ENCODE measurements at places on chromosomes 7 and 10. TPM values are rescaled to one million over a fixed set of nuclear protein-coding genes. Genes with fewer than 3 reads are reported as not detected.

DNA sequence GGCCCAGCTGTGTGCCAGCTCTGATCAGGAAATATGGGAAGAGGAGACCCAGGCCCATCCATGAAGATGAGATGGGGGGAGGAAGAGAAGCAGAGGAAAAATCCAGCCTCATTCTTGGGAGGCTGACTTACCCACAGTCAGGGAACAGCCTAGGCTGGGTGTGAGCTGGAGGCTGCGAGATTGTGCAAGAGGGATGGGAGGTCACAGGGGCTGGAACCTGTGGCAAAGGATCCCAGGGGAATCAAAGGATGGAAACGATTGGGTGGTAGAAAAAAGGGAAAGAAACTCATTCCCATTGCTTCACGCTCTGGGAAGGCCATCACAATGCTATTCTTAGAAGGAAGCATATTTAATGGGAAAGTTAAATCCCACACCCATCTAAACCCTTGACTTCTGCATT is 26.7 kb upstream of the CRHR2 start:
- DNase-seq = no peak

GRCh38 chr7:1065585-1066241 is 21.4 kb downstream of the GPR146 start:
- peak; percentile 85 for DNase-seq

DNA sequence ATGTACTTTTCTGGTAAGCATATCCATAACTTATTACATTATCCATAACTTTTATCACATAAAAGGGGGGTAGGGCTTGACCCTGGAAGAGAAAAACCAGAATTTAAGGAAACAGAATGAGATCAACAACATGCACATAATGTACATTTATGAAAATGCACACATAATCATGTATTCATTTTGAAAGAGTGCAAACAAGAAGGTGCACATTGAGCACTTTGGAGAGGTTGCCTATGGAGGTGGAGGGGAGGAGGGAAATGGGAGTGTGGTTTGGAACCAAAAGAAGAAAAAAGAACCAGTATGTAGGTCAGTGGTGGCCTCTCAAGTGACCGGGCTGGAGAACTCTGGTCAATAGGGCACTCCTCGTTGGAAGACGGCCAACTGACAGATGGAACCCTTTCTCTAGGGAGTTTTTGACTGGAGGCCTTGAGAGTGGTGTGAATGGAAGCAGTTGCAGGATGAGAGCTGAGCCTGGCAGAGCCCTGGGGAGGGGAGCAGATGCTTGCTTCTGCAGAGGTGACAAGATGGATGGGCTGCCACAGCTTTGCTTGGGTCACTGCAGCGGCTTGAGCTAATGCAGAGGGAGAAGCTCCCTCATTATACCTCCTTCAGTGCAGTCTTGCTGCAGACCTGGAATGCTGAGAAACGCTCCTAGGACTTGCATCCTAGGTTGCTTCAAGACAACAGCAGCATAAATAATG is 192.7 kb downstream of the SEC23IP start:
- no peak for DNase-seq

DNA sequence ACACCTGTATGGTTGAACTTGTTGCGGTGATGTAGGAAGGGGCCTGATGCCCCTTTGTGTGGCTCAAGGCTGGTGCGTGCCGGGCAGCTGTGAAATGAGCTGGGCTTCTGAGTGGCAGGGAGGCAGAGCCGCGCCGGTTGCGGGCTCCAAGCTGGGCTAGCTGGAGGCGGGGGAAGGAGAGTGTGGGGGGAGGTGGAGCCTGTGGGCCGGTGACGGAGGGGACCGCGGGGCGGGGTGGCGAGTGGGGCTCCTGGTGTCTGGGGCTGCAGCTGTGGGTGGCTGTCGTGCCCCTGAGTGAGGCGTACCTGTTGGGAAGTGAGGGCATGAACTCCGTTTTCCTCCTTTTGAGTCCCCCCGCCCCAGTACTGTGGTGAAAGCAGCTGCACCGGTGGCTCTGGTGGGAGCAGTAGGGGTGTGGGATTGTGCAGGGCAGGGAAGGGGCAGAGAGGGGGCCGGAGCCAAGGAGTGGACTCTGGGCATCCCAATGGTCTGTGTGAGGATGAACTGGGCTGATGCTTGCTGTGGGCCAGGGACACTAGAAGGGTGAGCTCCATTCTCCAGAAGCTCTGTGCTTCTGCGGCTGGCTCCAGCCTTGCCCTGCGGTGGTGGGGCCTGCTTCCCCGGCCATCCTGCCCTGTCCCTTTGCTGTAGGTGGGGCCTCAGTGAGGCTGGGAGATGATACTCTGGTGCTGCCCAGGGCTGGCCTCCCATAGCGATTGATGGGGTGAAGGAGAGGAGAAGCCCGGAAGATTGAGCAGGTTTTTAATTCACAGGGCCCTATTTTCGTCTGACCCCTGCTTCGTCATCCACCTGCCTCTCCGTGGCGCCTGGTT is 41.7 kb downstream of the INPP5A start:
- no peak for DNase-seq

The CYP3A5 gene
- not detected for total RNA-seq

The CHAT gene
- total RNA-seq = not detected

The LOXL4 gene
- not detected for total RNA-seq
